ENCODE measurements at places on chromosomes 4 and X.

DNA sequence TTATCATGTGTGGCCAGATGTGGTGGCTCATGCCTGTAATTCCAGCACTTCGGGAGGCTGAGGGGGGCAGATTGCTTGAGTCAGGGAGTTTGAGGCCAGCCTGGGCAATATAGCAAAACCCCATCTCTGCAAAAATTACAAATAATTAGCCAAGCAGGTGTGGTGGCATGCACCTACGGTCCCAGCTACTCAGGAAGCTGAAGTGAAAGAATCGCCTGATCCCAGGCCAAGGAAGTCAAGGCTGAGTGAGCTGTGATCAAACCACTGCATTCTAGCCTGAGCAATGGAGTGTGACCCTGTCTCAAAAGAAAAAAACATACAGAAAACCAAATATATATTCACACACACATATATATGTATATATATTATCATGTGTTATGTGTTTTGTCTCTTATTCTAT lies 15.0 kb downstream of the APELA start:
- DNase-seq, result no peak

DNA sequence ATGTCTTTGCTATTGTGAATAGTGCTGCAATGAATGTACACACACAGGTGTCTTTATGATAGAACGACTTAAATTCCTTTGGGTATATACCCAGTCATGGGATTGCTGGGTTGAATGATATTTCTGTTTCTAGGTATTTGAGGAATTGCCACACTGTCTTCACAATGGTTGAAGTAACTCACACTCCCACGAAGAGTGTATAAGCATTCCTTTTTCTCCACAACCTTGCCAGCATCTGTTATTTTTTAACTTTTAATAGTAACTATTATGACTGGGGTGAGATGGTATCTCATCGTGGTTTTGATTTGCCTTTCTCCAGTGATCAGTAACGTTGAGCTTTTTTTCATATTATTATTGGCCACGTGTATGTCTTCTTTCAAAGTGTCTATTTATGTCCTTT lies 17.6 kb upstream of the DCUN1D4 start:
- DNase-seq, result no peak

DNA sequence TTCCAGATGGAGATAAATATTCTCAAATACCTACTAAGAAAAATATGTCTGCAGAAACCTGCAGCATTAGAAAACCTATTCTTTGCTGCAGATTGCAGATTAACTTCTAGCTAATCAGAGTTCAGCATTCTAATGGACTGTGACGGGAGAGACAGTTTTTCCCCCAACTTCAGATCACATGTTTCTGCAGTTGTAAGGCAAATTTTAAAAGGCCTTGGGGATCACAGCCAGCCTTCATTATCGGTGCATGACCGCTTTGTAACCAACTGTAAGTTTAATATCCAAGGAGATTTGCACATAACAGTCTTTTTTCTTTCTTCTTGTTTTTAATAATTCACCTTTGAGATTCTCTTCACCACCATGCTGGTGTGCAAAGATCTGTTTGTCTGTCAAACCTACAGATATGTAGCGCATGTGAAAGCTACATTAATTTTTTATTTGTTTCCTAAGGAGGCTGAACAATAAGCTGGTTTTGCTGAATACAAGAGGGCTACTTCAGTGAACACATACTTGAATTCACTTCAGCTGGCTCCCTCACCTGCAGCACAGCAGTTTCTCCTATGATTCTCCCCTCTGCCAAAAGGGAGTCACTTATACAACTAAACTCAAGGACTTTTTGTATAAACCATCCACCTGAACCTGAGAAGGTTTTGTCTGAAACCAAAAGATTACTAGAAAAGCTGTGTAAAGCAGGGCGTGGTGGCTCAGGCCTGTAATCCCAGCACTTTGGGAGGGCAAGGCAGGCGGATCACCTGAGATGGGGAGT lies 488.5 kb downstream of the RPA4 start:
- DNase-seq, result no peak

DNA sequence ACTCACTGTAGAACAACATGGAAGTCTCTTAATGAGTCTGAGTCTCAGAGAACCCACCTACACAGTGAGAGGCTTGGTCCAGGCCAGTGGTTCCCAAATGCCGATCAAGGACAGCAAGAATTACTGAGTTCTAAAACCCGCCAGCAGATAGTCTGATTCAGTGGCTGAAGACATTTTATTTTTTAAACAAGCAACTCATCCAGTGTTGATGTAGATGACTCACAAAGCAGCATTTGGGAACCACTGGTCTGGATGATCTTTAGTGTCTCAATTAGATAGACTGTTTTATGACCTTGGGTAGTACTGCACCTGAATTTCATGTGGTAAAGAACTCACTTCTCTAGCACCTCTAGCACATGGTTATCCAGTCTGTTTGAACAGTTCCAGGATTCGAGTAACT lies 193.6 kb downstream of the FBXW7 start:
- DNase-seq, result no peak

DNA sequence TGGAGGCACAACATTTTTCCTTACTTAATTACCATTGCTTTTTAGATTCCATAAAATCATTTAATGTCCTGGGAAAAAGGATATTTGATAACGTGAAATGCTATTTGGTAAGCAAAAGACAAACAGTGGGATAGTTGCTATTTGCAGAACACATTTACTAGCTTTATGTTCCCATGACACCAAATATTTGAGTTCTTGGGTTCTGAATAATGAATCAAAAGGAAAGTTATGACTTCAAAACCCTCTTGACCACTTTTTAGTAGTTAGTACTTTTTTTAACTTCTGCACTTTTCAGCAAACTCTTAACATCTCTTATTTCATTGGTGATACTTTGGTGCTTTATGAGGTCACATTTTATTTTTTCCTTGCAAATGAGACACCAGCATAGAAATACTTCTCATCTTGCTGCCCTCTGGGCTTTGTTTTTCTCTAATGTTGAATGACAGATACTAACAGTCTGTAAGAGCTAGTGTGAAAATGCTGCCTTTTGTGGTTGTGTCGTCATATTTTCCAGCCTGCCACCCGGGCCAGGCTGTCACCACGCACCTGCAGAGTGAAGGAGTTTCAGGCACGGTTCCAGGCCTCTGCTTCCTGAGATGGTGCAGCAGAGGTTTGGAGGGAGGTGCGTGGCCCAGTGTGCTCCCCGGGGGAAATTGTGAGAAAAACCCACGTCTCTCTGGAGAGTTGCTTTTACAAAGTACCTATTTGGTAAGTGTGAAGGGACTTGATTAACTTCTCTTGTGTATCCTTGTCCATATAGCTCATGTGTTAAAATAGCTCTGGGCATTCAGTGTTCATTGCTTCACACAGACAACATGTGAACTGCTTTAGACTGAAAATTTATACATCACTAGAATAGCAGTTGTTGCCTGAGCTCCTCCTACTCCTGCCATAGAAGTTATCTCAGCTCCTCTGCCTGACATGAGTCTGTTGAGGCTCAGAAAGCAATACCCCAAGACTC lies 34.7 kb downstream of the MSL3 start:
- DNase-seq, result peak; percentile 64

GRCh38 chr4:146398404-146398803 lies 123.3 kb downstream of the SLC10A7 start:
- no peak for DNase-seq

GRCh38 chrX:40543661-40544328 lies 37.0 kb upstream of the ATP6AP2 start:
- no peak for DNase-seq

- DNase-seq, result no peak
These were observed 155.5 kb upstream of the PRDX4 start for GRCh38 chrX:23511793-23512192.

DNA sequence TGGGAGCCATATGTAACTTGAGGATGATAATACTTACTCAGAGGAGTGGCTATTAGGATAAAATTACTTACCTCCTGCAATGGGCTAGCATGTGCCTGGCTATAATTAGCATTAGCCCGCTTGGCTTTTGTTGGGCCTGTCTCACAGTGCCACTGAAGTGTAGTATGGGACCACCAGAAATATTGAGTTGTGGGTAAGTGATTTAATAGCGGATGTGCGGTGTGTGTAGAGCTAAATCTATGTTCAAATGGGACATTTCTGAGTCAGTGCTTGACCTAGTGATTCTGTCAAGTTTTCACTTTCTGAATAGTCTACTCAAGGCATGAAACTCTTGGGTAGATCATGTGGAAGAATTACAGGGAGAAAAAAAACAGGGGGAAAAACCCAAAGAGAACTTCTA lies 3.5 kb upstream of the CLNK start:
- DNase-seq, result no peak

DNA sequence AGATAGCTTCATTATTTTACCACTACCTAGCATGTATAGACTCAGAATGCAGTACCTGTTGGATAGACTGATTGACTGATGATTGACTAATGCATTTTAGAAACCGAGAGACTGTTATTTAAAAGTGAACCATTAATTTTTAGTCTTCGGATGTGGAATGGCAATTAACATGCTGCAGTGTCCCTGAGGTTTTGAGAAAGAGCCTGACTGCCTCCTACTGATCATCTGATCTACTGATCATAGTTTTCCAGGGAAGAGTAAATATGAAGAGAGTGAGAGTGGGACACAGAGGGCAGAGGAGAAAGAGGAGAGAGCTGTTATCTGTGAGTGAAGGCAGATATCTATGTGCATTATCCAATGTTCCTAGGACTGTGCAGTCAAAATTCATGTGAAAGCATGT lies 764.7 kb downstream of the TRIML1 start:
- DNase-seq, result no peak

DNA sequence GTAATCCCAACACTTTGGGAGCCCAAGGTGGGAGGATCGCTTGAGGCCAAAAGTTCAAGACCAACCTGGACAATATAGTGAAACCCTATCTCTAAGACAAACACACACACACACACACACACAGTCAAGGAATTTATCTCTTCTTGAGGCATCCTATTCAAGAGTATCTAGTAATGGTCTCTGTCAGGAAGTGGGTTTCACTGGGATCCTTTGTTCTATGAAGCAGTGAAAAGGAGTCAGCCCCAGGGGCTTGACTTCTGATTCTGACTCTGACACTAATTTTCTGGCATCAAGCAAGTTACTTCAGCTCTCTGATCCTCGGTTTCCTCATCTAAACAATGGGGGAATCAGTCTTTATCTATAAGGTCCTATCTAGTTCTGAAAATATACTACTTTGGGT lies 34.8 kb downstream of the UTP14A start:
- no peak for DNase-seq

DNA sequence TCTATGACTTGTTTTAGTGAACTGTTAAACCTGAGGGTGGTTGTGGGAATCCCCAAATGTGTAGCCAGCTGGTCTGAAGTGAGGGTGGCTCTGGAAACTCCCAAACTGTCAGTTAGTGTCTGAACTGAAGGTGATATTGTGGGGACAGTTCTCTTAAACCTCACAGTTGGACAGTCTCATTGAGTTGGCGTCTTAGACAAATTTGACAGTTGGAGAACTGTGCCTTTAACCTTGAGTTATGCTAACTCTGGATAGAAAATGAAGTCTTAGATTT lies 20.7 kb upstream of the CTSO start:
- no peak for DNase-seq

DNA sequence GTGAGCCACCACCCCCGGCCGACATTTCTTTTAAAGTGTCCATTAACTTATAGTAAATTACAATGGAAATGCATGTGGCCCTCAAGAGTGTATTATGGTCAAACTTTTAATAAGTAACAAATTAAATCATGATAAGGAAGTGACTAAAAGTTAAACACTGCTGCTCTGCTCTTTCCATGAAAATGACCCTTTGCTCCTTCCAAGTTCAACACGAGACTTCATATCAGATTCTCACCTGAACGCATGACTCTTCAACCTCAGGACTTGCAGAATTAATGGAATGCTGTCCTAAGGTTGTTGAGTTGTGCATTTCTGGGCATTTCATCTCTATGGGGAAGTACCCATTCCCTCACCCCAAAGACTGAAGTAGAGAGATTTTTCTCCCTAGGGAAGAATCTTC lies 27.1 kb downstream of the AWAT2 start:
- DNase-seq, result no peak

- no peak for DNase-seq
These were observed 25.4 kb downstream of the TMSB4X start for GRCh38 chrX:13000301-13000811.

DNA sequence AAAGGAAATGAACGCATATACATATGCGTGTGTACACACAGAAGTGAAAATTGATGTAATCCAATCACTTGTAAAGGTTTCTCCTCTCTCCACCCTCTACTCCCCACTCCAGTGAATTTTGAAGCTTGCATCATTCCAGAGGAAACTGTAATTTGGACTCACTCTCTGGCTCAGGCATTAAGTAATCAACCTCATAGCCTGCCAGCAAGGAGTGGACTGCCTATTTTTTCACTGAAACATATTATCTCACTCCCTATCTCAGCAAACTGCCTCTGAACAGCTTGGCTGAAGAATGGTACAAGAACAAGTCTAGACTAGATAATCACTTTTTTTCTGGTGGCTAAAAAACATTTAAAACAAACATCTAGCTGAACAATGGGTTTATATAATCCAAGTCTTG lies 124.2 kb downstream of the C4orf51 start:
- no peak for DNase-seq

GRCh38 chrX:42714981-42715700 lies 62.8 kb downstream of the PPP1R2C start:
- DNase-seq, result peak; percentile 30

GRCh38 chrX:40380655-40381488 lies 199.9 kb upstream of the ATP6AP2 start:
- DNase-seq, result no peak

GRCh38 chr4:15163284-15163645 lies 161.0 kb downstream of the CPEB2 start:
- no peak for DNase-seq

GRCh38 chr4:153439831-153440230 lies 26.3 kb upstream of the TMEM131L start:
- no peak for DNase-seq

GRCh38 chr4:141102367-141102766 lies 30.9 kb downstream of the RNF150 start:
- DNase-seq, result no peak

GRCh38 chr4:21890231-21890630 lies 58.3 kb downstream of the KCNIP4 start:
- DNase-seq, result no peak

GRCh38 chr4:663438-664428 lies 10.3 kb downstream of the ATP5ME start:
- peak; percentile 70 for DNase-seq

DNA sequence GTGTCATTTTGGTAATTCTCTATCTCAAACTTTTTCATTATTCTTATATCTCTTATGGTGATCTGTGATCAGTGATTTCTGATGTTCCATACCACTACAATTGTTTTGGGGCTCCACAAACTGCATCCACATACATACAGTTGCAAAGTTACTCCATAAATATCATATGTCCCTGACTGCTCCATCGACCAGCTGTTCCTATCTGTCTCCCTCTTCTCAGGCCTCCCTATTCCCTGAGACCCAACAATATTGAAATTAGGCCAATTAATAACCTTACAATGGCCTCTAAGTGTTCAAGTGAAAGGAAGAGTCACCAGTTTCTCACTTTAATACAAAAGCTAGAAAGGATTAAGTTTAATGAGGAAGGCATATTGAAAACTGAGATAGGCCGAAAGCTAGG lies 108.7 kb downstream of the ANAPC10 start:
- no peak for DNase-seq

GRCh38 chrX:135114392-135114791 lies 5.9 kb downstream of the ETDB start:
- no peak for DNase-seq

Data from stimulated activated CD4-positive, alpha-beta T cell treated with anti-CD3 and anti-CD28 coated beads, Interleukin-15, amount 100 ng/mL, for 48 hours (primary cell).